MCF 10A (cell line): ENCODE measurements at places on chromosomes 5 and 9.

DNA sequence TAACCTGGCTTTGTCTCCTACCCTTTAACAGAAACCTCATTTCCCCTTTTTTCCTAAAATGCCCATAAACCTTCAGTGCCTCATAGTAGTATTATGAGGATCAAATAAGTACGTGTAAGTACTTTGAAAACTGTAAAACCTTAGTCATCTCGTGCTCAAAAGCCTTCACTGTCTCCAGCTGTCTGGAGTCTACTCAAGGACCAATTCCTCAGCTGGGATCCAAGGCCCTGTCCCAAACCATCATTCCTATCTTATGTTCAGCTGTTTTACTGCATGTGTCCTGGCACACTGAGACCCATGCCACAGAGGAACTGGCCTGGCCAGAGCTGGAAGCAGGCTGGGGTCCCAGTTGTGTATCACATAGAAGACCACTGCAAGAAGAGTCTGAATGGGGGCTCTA, 15.9 kb downstream of the ADAMTSL1 start:
- DNase-seq: no peak

DNA sequence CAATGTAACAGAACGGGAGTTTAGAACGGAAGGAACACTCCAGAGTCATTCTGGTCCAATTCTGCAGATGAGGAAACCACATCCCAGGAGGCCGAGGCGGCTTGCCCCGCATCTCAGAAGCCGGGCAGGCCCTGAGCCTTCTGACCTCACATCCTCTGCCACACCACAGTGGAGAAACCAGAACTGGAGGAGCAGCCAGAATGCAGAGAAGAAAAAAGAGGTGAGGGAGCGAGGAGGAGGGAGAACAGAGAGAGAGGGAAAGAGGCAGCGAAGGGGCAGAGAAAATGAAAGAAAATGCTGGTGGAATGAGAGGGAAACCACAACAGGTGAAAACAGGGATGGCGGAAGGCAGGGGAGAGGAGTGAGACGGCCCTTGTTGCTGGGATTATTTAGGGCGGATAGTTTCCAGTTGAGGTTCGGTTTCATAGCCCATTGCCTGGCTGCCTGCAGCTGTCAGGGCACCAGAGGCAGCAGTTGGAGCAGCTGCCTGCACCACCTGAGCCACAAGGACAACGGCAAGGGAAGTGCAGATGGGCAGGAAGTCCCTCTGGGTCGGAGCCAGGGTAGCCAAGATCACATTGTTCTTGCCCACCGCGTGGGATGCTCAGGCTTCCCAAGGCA, at the start of gene HMHB1:
TSS of gene HMHB1 (plus strand) at position 77 of the 621 bp plus-strand sequence.
- DNase-seq: no peak

GRCh38 chr9:129838707-129839259, 3.5 kb downstream of the USP20 start:
- peak; percentile 55 for DNase-seq

DNA sequence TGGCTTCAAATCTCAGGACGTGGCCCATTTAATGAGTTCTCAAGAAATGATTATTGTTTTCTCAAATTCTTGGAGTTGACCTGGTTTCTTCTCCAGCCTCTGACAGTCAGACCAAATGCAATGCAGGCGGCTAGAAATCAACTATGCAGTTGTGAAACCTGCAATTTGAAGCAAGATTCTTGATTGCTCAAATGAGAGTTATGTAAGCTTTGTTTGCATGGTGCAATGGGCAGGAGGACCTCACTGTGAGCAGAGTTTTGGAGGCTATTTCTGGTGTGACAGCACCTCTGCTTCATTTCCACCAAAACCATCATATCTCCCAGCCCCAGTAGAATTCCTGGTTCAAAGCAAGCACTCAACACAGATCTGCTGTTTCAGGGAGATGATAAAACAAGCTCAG, 500.0 kb upstream of the KLF4 start:
- peak; percentile 71 for DNase-seq

- DNase-seq: no peak
Observed at GRCh38 chr9:135134268-135135022, 47.0 kb downstream of the OLFM1 start.
